ENCODE measurements at places on chromosomes 3 and 15.

DNA sequence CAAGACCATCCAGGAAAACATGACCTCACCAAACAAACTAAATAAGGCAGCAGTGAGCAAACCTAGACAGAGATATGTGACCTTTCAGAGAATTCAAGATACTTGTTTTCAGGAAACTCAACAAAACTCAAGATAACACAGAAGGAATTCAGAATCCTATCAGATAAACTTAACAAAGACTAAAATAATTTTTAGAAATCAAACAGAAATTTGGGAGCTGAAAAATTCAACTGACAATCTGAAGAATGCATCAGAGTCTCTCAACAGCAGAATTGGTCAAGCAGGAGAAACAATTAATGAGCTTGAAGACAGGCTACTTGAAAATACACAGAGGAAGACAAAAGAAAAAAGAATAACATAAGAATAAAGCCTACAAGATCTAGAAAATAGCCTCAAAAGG, 55.6 kb downstream of the MYO9A start:
- DNase-seq, result no peak

GRCh38 chr3:100158918-100159330, 44.6 kb upstream of the FILIP1L start:
- DNase-seq, result no peak

GRCh38 chr3:61768284-61769037, 207.1 kb downstream of the PTPRG start:
- no peak for DNase-seq

DNA sequence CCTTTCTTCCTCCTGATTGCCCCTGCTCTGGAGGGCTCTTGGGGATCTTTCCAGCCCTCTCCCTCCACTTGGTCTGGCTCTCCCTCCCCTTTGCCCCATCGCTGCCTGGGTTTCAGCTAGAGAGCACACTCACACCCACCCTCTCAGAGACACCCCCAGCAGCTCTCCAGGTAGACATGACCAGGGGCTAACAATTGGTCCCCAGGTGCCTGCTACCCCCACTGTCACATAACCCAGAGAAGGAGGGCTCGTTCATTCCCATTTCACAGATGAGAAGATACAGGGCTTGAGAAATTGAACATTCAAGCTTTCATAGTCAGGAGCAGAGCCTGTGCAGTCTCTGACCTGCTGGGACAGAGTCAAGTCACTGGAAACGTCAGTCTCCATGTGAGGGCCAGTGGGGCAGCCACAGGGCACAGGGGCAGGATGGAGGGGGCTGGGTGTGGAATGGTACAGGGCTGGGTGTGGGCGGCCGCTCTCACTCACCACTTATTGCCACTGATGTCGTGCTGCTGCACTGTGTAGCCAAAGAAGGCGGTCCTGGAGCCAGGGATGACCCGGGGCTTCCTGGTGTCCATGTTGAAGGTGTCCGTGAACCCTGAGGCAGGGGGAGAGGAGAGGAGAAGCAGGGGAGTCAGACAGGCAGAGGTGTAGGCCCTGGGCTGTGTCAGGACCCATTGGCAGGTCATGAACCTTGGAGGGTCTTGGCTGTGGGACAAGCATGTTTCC, 29.4 kb downstream of the ITGA11 start:
- DNase-seq, result no peak

- no peak for DNase-seq
These were observed 20.9 kb downstream of the KBTBD8 start for GRCh38 chr3:67018789-67019526.

DNA sequence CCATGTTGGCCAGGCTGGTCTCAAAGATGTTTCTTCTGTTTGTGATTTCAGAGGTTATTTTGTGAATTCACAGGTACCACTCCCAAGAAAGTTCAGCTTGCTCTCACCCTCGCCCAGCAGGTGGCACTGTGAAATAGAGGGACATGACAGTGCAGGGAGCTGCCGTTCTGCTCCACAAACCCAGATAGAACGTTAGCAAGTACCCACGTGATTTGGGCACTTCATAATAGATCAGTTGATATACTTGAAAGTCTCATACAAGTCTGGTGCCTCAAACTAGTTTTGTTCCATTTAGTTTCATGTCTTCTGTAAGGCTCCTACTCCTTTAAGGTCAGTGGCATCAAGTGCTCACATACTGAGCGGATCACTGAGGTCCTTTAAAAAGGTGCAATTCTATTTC, 45.5 kb downstream of the FILIP1L start:
- DNase-seq, result peak; percentile 58

- DNase-seq, result no peak
These were observed 13.4 kb upstream of the NR2F2 start for GRCh38 chr15:96316953-96317629.

GRCh38 chr15:66294157-66294931, 976 bp downstream of the DIS3L start:
- DNase-seq, result no peak

All from activated CD4-positive, alpha-beta T cell treated with anti-CD3 and anti-CD28 coated beads for 1 hour (primary cell).